ENCODE measurements at places on chromosomes 1 and 21. TPM values are rescaled to one million over a fixed set of nuclear protein-coding genes. Genes with fewer than 3 reads are reported as not detected.

DNA sequence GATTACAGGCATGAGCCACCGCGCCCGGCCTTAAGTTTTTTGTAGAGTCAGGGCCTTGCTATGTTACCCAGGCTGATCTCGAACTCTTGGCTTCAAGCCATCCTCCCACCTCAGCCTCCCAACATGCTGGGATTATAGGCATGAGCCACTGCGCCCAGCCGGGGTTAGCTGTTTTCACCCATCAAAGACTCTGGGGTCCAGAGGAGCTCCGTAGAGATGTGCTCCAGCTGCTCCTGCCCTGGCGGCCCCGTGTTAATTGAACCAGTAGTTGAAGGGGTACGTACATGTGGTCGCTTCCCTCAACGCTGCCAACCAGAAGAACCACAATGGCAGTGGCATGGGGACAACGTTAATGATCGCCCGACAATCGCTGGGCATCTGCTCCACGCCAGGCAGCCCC lies 72.0 kb downstream of the NPHP4 start:
- DNase-seq: peak; percentile 65

GRCh38 chr1:172287208-172287607 lies 133.3 kb upstream of the C1orf105 start:
- no peak for DNase-seq

DNA sequence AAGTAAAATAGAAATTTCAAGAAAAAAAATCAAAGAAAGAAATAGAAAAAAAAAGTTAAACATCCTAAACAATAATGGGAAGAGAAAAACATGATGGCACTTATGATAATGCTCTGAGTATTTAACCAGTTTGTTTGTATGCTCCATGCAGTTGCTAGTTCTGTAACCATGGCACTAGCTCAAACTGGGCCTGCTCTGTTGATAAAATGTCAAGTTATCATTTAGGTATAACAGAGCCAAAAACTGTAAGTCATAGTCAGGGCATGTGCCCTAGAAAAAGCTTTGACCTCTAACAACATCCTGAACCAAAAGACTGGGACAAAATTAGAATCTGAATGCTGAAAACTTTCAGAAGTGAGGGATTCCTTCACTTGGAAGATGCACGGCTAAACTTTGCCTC lies 148.9 kb downstream of the KCNT2 start:
- no peak for DNase-seq

- no peak for DNase-seq
Observed at GRCh38 chr1:9815150-9815549, 8.6 kb downstream of the CLSTN1 start.

GRCh38 chr1:188027613-188028012 lies 1198.9 kb downstream of the PLA2G4A start:
- DNase-seq: no peak

The CXADR gene
- 0.11 TPM for total RNA-seq

DNA sequence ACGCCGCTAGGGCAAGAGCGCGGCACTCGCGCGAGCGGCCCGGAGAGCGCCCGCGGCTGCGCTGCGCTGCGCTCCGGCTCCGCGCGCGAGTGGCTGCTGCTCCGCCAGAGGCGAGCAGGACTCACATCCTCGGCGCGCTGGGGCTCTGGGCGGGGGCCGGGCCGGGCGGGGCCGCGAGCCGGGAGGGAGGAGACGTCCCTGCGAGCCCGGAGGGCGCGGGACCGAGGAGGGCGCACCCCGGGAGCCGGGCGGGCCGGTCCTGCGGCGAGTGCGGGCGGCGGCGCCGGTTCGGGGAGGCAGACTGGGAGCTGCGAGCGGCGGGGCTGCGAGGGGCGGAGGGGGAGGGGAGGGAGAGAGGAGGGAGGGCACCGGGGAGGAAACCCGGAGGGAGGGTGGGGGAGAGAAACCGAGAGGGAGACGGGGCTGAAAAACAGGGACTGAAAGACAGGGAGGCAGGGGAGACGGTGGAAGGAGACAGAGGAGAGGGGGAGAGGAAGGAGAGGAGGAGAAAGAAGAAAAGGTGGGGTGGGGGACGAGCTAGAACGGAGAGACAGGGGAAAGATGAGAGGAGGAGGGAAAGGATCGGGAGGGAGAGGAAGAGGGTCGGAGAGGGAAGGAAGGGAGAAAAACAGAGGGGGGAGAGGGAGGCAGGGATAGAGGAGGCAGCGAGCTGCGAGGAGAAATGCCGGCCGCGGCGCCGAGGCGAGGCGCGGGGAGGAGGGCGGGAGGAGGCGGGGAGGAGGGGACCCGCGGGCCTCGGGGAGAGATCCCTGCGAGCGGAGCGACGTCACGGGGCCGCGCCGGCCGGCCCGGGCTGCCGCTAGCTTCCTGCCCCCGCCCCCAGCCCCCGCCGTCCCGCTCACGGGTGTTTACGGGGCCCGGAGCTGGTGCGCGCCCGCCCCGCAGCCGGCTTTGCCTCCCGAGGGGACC lies at the start of gene CAMK2N1:
TSS of gene CAMK2N1 (minus strand) at position 684 of the 930 bp plus-strand sequence. CDS start 831 bp downstream, outside the sequence.
- no peak for DNase-seq

DNA sequence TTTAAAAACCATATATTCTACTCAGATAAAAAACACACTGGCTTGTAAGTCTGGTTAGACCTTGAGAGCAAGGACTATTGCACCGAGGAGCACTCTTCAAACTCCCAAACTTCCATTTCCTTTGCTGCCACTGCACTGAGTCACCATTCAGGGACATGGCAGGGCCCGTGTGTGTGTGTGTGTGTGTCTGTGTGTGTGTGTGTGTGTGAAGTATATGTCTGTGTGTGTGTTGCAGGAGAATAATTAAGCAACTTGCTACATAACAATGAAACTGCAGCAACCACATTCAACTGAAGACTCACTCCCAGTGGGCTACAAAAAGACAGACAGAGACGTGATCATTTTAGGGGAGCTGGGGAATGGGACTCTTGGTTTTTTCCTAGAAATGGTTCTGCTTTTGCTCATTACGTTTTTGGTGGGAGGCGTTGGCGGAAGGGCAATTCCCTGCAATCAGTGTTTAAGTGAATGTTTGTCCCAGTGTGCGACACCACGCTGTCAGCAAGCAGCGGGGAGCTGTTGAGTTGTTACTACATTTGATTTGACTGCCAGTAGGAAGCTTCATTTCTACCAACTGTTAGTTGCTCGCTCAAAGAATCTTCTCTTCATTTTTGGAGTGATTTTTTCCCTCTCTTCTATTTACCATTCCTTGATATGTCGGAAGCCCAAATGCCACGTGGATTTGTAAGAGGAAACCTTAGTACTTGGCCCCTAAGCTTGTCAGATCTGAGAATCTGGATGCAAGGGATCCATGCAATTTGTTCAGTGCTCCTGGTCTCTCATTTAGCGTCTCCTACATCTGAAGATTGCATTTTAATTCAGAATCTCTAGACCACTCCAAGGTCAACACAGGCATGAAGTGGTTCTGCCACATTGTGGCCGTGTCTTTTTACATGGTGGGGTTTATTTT lies 36.1 kb downstream of the ESRRG start:
- no peak for DNase-seq

The FOXO6 gene
- total RNA-seq: 0.99 TPM

GRCh38 chr21:41832596-41833496 lies 46.3 kb downstream of the PRDM15 start:
- no peak for DNase-seq

The AK4 gene
- total RNA-seq: 23.4 TPM

DNA sequence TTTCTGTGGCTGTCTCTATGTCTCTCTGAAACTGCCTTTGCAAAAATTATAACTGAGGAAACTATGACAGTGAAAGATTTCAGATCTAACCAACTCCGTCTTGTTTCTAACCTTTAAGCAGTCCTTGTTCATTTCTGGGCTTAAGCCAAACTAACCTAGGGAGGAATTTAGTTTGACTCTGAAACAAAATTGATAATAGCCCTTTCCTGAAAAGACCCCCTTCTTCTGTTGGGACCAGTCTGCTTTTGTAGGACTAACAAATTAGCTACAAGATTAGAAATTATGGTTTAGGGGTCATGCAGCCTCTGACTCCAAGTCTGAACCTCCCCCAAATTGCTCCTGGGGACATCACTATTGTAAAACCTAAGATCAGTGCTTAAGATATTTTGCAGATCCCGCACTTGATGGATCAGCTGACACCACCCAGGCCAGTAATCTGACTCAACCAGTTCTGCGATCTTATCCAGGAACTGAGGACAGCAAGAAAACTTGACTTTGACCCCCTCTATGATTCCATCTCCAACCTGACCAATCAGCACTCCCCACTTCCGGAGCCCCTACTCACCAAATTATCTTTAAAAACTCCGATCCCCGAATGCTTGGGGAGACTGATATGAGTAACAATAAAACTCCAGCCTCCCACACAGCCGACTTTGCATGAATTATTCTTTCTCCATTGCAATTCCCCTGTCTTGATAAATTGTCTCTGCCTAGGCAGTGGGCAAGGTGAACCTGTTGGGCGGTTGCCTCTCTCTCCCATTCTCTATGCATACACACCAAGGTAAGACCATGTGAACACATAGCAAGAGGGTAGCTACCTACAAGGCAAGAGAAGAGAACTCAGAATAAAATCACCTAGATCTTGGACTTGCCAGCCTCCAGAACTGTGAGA lies 11.1 kb upstream of the TRIM63 start:
- DNase-seq: no peak

- no peak for DNase-seq
Observed at GRCh38 chr1:1671365-1672119, 12.7 kb upstream of the CDK11B start.

The TNFSF4 gene
- total RNA-seq: 0.57 TPM

The CD48 gene
- not detected for total RNA-seq

The C1QTNF12 gene
- total RNA-seq: 3.8 TPM

DNA sequence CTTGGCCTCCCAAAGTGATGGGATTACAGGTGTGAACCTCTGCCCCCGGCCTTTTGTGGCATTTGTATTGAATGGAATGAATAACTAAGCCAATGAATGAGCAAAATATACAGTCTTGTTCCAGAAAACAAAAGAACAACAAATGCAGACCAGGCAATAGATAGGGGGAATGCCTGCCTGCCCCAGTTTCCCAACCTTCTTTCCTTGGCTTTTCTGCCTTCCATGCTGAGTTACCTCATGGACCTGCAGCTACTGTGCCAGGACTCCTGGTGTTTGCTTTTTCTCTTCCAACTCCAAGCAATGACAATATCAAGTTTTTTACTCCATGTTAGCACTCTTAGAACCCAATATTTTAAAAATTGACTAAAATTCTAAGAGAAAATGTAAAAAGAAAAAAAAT lies 58.6 kb upstream of the BACH1 start:
- DNase-seq: no peak

- no peak for DNase-seq
Observed at GRCh38 chr1:41702771-41703170, 216.0 kb downstream of the HIVEP3 start.

The KIAA0040 gene
- total RNA-seq: 0.73 TPM

The AIRE gene
- total RNA-seq: not detected

The TMEM183A gene
- 59.6 TPM for total RNA-seq

DNA sequence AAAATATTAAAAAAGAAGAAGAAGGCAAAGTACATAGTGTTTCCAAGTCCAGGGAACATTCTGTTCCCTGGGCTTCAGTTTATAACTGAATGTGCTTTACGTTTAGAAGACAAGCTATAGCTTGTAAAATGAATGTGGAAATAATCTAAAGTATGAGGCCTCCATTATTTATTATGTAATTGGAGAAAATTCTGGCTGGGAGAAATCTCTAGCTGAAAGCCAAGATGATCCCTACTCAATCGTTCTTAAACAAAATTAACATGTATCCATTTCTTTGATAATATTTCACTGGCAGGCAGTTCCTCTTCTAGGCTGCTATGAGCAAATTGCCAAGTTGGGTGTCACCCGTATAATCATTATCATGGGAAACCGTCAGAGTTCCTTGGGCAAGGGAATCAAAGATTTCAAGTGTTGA lies 52.2 kb upstream of the ETS2 start:
- no peak for DNase-seq

DNA sequence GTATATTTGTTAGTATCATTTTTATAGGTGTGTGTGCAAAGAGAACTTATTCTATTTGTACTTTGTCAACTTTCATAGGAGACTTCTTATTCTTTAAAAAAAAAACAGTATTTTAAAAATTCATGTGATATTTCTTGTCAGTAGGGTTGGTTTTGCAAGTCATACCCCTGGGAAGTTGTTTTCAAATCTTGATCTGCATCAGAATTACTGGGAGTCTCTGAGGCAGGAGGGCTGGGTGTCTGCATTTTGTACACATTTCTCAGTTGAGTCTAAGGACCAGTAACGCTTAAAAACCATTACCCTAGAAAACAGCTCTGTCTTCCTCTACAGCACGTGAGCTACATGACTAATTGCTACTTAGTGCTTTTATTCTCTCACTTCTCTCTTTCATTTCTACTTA lies 76.0 kb upstream of the CTTNBP2NL start:
- DNase-seq: no peak

DNA sequence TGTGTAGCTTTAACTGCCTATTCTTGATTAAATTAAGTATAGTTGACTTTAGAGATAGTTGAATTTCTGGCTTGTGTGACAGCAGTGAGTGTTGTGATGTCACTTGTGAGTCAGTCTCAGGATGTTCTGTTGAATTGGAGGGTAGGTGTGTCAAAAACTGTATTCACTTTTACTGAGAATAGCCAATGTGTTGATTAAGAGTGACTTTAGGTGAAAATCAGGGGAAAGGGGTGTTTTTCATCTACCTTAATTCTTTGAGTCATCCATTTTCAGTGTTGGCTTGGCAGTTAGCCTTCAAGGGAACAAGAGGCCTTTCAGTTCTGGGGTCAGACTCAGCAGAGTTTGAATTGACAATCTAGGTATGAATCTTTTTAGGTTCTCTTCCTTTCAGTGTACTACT lies 75.9 kb downstream of the CDC14A start:
- DNase-seq: no peak

DNA sequence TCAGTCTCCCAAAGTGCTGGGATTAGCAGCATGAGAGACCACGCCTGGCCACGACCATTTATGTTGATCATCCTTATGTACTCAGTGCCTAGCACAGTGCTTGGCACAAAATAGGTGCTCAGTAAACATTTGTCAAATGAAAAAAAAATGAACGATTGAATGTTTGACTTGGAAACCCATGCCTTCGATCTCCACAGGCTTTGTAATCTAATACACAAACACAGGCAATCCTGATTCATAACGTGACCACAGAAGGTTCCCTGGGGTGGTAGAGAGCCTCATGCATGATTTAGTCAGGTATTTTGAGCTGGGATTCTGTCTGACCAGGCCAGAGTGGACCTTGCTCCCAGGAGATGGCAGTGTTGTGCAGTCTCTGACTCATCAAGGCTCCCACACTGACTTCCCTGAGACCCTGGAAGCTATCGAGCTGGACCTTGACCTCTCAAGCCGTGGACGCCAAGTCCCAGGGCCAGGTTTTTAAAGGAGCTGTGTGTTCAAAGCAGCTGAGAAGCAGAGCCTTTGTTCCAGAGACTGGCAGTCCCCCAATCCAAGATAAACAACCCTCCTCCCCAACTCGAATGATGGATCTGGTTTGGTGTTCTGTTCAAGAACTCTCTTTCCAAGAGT lies 81.1 kb downstream of the PGM1 start:
- DNase-seq: no peak
